ENCODE measurements at places on chromosomes 11 and 22. TPM values are rescaled to one million over a fixed set of nuclear protein-coding genes. Genes with fewer than 3 reads are reported as not detected.

DNA sequence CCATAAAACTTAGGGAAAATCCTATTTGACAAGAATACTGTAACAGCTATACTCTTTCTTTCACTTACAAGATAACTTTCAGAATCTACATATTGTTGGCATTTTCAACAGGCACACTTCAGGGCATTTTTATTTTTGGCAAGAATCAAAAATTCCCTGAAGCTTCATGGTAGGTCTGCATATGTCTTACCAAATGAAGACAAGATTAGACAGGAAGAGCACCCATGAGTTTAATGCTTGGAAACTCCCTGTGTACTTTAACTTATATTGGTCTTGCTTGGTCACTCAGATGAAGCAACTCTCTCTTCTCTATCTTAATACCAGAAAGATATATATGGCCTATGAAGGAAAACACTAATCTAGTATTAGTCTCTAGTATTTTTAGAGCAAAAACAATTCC, 137.7 kb downstream of the ATG16L2 start:
- no peak overlapping the region for H3K27ac ChIP-seq
- no peak for DNase-seq
- H3K4me3 ChIP-seq = no peak overlapping the region
- H3K27me3 ChIP-seq = no peaks in the 10 kb centered on the region
- peaks cover 4% of the 10 kb centered on the region for H3K36me3 ChIP-seq

DNA sequence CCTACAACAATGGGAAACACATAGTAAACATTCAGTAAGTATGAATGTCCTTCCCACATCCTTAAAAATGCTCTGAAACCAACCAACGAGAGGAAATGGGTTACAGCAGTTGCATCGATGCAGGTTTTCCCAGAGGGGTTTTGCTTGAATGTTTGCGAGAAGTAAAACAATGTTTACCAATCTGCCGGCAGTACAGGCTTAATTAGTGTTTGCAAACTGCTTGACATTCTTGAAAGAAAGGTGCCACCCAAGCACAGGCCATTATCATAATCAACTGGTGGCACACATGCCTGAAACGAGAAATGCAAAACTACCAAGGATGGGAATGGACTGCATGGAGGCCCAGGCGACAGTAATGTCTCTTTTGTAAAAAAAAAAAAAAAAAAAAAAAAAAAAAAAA, 27.1 kb upstream of the OPCML start:
- H3K4me1 ChIP-seq = no peaks in the 10 kb centered on the region
- no peak overlapping the region for H3K27ac ChIP-seq
- DNase-seq = no peak
- H3K36me3 ChIP-seq = no peaks in the 10 kb centered on the region
- H3K4me3 ChIP-seq = no peak overlapping the region
- peaks cover 2% of the 10 kb centered on the region for H3K27me3 ChIP-seq

DNA sequence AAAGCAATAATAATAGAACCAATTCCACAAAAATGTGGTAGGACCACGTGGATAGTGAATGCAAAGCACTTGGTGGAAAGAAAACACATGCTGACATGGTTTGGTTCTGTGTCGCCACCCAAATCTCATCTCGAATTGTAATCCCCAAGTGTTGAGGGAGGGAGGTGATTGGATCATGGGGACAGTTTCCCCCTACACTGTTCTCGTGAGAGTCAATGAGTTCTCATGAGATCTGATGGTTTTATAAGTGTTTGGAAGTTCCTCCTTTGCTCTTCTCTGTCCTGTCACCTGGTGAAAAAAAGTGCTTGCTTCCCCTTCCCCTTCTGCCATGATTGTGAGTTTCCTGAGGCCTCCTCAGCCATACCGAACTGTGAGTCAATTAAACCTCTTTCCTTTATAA, 421.9 kb upstream of the CADM1 start:
- no peak for DNase-seq
- H3K4me3 ChIP-seq = no peak overlapping the region
- peaks cover 21% of the 10 kb centered on the region for H3K4me1 ChIP-seq
- peaks cover 35% of the 10 kb centered on the region for H3K27me3 ChIP-seq
- H3K36me3 ChIP-seq = no peaks in the 10 kb centered on the region
- no peak overlapping the region for H3K27ac ChIP-seq

DNA sequence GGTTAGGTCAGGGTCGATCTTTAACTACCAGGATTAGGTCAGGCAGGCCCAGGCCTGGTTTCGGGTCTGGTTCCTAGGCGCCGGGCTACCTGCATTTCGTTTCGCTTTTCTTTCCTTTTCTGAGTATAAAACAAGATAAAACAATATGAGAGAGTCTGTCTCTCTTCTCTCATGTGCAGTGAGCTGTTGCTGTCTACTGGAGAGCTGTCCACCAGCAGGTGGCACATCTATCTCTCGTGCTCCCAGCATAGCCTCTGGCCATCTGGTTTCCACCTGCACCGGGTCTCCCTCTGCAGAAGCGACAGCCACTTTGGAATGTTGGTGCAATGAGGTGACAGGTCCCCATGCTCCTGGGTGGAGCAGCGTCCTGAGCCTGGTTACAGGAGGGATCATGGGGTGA, 27.6 kb downstream of the RIBC2 start:
- no peaks in the 10 kb centered on the region for H3K36me3 ChIP-seq
- H3K4me1 ChIP-seq = peaks cover 11% of the 10 kb centered on the region

DNA sequence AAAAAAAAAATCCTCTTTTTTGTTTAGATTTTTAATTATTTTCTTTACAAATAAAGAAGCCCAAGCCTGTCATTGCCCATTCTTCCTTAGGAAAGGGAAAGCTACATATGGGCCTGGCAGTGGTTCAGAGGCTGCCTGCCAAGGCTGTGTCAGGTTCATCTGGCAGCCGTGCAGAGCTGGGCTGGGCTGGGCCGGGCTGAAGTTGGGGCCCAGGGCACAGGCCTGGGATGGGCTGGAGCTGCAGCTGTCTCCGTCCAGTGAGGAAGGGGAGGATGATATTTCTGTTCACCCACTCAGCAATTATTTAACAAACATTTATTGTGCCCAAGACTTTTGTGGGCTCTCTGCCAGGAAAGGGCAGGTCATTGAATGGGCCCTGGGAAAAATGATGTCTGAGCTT, 4.6 kb downstream of the PRR5L start:
- peaks cover 6% of the 10 kb centered on the region for H3K27me3 ChIP-seq
- no peak overlapping the region for H3K4me3 ChIP-seq
- no peaks in the 10 kb centered on the region for H3K4me1 ChIP-seq
- H3K36me3 ChIP-seq = no peaks in the 10 kb centered on the region
- no peak overlapping the region for H3K27ac ChIP-seq

Gene MS4A12
- not detected for total RNA-seq

Gene AMPD3
- total RNA-seq = 27.1 TPM

Gene PARVG
- total RNA-seq = 61.7 TPM

Gene CABP7
- not detected for total RNA-seq

Gene RIBC2
- total RNA-seq = 6.3 TPM

Gene TEX12
- 0.32 TPM for total RNA-seq

Gene FAR1
- total RNA-seq = 36.4 TPM

All from activated CD4-positive, alpha-beta T cell treated with anti-CD3 and anti-CD28 coated beads for 36 hours (primary cell).